ENCODE measurements at places on chromosomes 7 and 10.

GRCh38 chr10:61608255-61609033 lies 54.3 kb upstream of the CABCOCO1 start:
- DNase-seq = no peak

GRCh38 chr7:36984041-36984521 lies 259.8 kb upstream of the AOAH start:
- DNase-seq = no peak

DNA sequence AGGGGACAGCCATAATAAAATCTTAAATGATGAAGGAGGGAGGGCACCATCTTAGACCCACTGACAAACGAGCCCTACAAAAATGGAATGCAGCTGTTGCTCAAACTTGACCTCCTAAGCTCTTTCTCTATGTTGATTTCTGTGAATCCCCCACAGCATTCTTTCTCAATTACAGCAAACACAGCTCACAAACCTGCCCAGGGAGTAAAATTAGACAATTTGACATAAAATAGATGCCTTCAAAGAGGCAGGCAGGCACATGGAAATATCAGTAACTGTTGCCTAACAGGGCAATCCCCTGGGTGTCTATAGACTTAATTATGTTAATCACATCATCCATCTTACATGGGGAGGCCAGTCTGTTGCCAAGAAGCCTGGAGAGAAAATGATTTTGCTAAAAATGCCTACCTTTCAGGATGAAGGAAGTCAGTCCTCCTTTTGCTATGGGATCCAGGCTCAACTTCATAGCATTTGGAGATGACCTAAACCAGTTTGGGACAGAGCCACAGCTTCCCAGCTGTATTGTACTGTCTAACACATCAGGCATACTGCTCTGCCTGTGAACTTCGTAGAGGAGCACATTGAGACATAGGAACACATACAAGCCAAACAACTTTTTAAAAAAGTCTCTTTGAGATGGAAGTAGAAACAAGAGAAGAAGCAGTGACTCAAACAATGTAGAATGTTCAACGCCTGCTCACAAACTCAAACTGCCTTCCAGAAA lies 1177.4 kb downstream of the SORCS1 start:
- DNase-seq = no peak

DNA sequence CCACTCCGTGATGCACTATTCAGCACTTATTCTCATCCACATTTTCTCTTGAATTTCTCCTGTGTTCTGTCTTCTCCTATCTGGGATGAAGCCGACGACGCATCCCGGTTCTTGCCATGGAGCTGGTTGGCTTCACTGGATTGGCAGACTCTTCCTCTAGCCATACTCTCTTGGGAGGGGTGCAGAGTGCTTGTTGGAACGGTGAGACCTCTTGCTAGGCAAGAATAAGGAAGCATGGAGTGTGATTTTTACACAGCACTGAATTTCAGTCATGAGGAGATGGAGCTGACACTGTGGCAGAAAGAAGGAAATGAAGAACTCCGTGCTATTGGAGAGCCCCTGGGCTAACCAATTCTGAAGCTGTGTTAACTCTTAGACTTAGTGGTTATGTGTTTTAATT lies 28.2 kb upstream of the ZNF32 start:
- DNase-seq = no peak

DNA sequence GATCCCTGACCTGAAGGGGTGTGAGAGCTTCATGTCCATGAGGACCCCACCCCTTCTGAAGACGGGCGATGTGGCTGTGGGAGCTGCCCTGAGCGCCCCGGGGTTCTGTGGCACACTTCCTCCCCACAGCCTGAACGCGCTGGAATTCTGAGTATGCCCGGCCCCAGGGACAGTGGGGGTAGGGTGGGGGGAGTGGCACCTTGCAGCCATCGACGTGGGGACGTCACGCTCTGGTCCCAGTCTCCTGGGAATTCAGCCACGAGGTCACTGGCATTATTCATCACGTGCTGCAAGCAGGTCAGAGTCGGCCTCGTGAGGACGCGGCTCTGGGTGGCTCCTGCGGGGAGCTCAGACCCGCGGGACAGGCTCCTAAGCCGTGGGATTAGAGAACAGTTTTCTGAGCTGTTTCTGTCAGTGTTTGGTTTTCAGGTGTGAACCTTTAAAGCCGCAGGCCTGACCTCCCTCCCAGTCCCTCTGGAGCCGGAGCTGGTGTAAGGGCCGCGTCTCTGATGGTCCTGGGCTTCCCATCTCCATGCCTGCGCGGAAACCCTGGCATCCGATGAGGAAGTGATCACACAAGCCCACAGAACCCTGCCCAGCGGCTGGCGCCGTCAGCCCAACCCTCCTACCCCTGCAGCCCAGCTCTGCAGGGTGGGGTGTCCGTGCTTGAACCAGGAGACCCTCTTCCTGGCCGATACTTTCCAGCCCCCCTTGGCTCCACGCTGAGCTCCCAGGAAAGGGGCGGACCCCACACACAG lies 16.1 kb downstream of the GPR146 start:
- no peak for DNase-seq

DNA sequence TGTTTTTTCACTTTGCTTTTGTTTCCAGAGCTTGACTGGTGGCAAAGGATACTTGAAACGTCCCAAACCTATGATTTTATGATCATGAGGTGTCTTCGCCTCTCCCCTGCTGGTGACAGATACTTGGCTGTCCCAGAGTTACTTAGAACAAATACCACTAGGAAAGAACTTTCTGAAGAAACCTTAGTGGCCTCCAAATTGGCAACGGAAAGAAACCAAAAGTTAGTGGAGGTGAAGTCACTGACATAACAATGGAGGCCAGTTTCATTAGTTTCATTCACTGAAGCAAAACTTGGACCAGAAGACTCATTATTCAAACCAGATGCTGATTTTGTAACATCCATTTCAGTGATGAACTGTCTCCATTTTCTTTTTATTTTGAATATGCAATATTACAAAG lies 68.6 kb downstream of the JAZF1 start:
- DNase-seq = no peak

DNA sequence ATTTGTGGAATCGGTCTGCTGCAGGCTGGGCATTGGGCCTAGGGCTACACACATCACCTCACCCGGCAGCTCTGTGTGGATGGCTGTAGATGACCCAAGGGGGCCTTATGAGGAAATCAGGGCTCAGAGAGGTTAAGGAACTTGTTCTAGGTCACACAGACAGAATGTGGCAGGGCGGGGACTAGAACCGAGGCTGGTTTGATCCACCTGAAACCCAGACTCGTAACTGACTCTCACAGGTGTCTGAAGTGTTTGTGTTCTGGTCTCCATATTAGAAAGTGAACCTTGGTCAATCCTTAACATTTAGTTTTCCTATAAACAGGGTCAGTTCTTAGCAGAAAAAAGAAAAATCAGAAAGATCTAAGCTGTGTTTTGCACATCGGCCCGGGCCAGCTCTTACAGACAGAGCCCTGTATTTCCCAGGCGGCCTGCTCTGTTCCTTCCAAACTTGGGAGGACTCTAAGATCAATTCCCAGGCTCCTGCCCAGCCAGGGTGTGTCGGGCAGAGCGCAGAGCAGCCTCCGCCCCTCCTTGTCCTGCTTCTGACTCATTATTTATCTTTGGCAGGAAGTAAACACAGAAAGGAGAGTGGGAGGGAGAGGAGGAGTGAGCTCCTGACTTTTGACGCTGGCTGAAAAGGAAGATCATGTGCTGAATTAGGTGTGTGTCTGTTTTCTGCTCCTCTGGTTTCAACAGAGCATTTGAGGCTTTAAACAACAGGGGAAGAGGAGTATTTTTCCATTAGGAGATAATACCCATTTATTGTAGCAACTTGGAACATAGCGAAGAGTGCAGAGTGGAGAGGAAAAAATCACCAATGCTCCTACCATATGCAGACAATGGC lies 74.1 kb downstream of the TACC2 start:
- DNase-seq = peak; percentile 88
